ENCODE measurements at places on chromosomes 2 and 18.
A peak's percentile ranks its signal among the peaks of the same experiment; 100 is the strongest.

DNA sequence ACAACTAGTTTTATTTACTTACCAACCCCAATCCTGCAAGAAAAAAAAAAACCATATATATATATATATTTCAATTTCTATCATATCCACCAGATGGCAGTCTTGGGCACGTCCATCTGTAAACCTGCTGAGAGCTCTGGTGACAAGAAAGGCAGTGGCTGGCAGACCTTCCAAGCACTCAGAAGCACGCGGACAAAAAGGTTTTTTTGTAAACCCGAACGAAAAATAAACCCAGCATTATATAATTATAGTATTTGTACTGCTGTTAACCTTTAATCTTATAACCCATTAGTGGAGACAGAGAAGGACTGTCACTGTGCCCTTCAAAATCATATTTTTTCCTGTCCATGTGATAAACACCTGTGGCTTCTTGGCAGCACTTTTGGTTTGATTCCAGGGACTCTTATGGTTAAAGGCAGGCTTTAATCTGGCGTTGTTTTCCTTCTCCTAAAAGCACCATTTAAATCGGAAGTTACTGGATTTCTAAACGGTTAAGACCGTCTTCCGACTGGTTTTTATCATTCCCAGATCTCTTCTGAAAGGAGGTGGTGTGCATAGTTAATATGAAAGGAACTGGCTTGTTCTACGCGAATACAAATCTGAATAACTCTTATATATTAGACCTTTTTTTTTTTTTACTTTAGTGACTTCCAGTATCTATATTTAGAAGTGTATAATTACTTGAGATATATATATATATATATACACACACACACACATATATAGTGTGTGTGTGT is 31.0 kb upstream of the SLC3A1 start:
- peak; percentile 24 for DNase-seq

- peak; percentile 38 for DNase-seq
Measured at GRCh38 chr2:113370478-113371091, 66.9 kb upstream of the ZNG1B start.

DNA sequence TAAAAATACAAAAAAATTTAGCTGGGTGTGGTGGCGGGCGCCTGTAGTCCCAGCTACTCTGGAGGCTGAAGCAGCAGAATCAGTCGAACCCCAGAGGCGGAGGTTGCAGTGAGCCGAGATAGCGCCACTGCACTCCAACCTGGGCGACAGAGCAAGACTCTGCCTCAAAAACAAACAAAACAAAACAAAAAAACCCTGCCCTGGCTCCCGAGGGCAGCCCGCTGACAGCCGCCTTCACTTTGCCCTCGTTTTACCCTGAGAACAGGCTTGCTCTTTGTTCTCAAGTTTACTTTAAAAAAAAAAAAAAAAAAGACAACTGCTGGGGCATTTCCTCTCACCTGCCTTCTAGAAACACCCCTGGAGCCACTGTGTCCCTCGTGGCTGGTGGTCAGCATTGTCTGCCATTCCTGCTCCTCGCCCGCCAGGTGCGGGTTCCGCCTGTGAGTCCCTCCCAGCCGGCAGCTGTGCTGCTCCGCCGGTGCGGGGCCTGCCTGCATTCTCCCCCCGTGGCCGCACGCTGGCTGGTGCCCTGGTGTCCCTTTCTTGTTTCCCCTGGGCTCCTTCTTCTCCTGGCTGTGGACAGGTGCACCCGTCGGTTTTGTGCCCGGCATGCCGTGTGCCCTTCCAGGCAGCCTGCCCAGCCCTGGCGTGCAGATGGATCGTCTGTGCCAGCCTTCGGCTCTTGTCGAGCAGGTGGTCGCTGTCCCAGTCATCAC is 105.7 kb downstream of the USP40 start:
- no peak for DNase-seq

DNA sequence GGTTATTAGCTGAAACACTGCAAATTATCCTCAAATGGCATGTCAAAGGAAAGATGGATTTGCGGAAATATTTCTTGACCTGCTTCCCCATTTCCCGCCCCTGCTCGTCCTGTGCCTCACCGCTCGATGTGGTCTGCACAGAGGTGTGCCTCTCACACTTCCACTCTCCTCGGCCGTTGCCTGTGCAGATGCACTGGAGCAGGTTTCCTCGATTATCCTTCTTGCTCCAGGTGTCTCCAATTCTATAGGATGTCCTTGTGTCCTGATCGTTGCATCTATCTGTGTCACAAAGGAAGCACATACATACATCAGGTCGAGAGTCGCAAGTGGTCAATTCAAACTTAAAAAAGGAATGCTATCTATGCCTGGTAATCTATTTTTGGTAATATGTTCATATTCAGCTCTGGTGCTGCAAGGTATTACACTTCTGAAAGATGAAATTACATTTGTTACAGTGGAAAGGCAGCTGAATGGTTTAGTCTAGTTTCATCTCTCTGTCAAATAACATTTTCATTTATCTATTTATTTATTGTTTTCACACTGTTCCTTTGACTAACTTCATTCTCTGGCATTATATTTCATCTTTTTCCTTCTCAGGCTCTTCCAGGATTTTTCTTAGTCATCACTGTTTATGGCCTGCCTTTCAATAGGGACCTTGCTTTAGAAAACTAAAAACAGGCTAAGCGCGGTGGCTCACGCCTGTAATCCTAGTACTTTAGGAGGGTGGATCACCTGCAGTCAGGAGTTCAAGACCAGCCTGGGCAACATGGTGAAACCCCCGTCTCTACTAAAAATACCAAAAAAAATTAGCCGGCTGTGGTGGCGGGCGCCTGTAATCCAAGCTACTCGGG is 7.6 kb downstream of the FN1 start:
- DNase-seq, result no peak

DNA sequence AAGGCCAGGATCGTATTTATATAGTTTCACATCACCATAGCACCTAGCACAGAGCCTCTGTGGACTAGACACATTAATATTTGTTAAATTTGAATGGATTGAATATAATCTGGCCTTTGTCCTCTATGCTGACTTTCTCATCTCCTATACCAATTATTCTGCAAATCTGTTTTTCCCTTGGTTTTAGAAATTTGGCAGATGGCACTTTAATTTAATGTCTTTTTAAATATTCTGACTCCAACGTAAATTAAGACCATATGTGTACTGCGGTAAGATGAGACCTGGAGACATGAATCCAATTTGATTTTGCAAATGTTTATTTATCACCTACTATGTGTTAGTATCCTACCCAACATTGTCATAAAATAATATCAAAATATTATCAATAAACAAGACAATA is 1281.9 kb upstream of the PIK3C3 start:
- no peak for DNase-seq

DNA sequence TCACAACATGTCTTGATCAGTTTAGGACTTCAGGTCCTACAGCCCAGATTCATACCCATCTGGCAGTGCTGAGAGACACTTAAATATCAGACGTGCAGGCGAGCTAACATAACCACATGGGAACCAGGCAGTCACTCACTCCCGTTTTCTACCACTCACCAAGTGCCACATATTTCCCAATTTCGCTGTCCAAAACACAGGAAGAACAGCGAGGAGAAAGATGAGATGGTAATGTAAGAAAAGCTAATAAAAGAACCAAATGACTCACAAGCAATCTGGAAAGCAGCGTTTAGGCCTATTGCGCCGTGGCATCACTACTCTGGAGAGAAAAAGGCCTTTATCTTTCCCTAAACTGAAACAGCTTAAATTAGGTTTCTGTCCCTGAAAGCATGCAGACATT is 647.8 kb upstream of the SLC39A10 start:
- DNase-seq, result no peak

DNA sequence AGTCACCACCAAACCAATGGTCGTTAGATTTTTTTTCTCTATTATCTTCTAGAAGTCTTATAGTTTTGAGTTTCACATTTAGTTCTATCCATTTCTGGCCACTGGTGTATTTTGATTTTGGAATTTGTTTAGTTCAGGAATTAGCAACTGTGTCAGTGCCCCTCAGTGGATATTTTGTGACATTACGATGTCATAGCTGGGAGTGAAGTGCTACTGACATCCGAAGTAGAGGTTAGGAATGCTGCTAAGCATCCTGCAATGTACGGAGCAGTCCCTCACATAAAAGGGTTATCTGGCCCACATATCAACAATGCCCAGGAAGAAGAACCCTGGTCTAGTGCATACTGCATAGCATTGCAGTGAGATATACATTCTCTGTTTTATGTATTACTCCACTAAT is 157.4 kb upstream of the RGPD4 start:
- no peak for DNase-seq

DNA sequence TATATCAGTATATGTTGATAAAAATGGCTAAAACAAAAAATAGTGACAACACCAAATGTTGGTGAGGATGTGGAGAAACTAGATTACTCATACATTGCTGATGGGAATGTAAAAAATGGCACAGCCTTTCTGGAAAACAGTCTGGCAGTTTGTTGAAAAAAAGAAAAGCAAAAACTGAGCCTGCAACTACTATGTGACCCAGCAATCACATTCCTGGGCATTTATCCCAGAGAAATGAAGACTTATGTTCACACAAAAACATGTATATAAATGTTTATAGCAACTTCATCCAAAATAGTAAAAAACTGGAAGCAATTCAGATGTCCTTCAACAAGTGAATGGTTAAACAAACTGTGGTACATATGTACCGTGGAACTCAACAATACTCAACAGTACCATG is 7.5 kb upstream of the KDSR start:
- no peak for DNase-seq

DNA sequence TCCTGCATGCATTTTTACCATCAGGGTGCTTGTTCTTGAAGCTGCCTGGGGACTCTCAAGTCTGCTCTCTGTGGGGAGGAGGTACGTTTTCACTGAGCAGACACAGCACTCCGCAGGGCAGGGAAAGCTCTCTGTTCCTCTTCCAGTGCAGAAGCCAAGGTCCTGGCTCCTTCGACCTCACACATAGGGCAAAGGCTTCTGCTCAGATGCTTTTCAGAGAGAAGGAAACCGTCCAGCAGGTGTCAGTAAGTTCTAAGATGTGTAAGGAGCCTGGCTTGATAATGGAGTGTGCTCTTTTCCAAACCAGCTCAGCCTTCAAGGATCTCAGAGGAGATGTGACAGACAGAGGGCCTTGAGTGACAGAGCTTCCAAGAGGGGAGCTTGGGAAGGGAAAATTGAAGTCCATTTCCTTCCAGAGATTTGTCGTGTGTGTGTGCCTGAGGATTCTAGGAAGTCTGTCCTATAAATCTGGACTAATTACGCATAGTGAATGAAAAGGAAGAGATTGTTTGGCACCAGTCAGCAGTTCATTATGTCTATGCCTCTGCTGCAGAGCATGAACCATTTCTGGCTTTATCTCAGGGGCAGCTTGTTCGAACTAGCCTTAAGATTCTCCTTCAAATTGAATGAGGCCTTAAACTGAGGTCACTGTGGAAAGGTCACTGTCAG is 67.3 kb upstream of the UPP2 start:
- DNase-seq, result no peak

DNA sequence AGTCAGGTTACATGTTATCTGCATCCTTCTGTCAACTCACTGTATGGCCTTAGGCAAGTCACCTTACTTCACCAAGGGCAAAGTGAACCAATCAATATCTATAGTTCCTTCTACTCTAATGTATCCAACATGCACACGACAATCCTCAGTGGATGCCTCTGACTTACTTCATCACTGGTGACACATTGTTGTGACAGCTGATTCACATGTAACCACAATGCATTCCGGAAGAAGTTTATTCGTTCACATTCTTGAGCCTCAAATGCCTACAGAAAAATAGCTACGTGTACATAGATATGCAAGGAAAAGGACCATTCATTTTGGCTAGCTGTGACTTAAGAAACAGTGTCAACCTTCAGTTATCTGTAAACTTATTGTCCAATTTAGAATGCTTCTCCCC is 26.3 kb upstream of the EPG5 start:
- DNase-seq, result no peak

- no peak for DNase-seq
Measured at GRCh38 chr2:16973586-16974286, 308.1 kb upstream of the CYRIA start.

GRCh38 chr2:233101141-233101540 is 41.0 kb downstream of the INPP5D start:
- no peak for DNase-seq

- no peak for DNase-seq
Measured at GRCh38 chr2:178128836-178129630, 16.8 kb downstream of the RBM45 start.

- DNase-seq, result no peak
Measured at GRCh38 chr2:3959372-3959771, 256.0 kb downstream of the DCDC2C start.

GRCh38 chr2:8477552-8478470 is 204.0 kb upstream of the ID2 start:
- DNase-seq, result no peak

DNA sequence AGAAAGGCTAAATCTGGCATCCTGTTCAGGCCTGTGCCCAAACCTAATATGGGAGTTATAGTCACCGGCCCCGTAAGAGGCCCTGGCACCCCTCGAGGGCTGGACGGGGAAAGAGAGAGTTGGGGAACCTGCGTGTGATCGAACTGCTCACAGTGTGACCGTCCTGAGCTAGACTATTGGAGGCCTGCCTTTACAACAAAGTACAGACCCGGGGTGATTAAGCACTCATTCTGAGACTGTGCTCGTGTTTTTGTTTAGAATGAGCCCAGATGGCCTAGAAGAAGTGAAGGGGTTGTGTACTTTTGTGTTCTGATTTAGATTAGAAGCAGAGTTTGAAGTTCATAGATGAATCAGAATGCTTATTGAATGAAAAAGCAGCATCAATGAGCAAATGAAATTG is 115.3 kb downstream of the ACOXL start:
- no peak for DNase-seq

DNA sequence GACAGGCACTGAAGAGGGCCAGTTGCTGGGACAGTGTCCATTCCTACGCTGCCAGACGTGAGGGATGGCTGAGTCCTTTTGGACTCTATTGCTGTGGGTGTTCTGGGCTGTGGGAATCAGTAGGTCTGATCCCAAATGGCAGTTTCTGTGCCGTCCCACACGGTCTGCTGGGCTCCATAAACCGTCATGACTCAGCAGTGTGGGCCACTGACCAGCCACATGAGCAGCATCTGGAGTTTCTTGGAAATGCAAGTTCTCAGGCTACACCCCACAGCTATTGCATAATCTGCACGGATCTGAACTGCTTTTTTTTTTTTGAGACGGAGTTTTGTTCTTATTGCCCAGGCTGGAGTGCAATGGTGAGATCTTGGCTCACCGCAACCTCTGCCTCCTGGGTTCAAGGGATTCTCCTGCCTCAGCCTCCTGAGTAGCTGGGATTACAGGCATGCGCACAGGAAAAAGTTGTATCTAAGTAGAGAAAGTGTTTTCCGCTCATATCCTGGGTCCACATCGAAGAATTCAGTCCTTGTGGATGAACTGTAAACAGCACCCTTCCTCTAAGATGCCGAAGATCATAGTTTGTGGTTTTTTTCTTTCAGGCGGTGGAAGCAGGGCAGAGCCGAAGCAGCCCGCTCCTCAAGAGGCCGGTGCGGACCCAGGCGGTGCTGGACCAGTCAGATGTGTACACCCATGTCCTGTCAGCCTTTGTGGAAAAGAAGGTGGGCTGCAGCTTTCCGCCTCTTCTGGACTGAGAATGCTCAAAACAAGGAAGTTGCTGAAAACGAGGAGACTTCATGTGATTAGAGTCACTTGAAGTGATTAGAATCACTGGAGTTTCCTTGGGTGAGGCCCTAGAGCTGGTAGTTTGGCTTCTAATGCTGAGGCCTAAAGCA is 25.5 kb downstream of the RMC1 start:
- DNase-seq, result no peak
